Central memory CD4-positive, alpha-beta T cell (primary cell): ENCODE measurements at places on chromosomes 12 and 14.

DNA sequence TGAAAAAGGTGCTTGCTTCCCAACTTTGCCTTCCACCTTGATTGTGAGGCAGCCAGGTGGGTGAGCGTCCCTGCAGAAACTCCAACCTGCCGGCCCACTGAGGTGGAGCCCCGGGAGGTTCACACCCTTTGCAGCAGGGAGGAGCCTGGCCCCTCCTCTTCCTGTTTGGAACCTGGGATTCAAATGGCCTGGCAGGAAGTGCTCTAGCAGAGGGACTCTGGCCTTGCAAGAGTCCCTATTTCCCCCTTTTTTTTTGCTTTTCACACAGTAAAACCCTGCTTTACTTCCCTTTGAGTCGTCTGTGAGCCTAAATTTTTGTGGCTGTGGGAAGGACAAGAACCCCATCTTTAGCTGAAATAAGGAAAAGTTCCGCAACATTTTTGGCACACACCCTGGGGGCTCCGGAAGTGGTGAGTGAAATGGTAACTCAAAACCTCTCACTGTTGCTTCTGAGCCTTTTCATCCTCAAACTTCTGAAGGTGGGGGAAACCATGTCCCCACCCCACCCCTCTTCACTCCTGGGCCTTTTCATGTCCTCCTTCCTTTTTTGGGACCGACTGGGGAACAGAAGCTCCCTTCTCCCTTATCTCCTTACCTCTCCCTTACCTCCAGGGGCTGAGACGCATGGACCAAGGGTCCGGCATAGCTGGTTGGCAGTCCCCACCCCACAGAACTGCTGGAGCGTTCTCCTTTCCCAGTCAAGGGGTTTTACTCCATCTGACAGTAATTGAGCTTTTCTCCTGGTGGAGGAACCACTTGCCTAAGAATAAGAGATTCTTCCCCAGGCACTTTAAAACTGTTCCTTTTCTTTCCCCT lies 102.0 kb downstream of the KCNMB4 start:
- no peak for DNase-seq

DNA sequence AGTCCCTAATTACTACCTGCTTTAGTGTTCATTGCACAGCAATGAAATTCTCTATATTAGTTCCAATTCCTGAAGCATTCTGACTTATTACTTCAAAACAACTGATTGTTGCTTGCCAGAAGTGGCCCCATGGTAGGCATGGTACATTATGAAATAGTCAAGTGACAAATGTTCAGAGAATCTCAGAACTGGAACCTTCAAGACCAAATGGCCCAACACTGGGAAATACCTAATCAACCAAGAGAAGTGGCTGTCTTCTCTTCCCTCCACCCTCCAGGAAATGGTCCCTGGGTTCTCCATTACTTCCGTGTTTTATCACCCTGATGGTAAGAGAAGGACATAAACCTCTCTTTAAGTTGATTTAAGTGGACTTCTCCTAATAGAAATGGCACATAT lies 49.9 kb downstream of the ITPR2 start:
- no peak for DNase-seq

GRCh38 chr12:89960011-89960507 lies 251.4 kb upstream of the ATP2B1 start:
- DNase-seq = no peak

- DNase-seq = no peak
These were observed 29.4 kb downstream of the SSH1 start for GRCh38 chr12:108827941-108828340.

GRCh38 chr12:74415633-74416032 lies 122.0 kb upstream of the ATXN7L3B start:
- DNase-seq = no peak

GRCh38 chr12:124681779-124682391 lies 114.5 kb upstream of the NCOR2 start:
- no peak for DNase-seq

DNA sequence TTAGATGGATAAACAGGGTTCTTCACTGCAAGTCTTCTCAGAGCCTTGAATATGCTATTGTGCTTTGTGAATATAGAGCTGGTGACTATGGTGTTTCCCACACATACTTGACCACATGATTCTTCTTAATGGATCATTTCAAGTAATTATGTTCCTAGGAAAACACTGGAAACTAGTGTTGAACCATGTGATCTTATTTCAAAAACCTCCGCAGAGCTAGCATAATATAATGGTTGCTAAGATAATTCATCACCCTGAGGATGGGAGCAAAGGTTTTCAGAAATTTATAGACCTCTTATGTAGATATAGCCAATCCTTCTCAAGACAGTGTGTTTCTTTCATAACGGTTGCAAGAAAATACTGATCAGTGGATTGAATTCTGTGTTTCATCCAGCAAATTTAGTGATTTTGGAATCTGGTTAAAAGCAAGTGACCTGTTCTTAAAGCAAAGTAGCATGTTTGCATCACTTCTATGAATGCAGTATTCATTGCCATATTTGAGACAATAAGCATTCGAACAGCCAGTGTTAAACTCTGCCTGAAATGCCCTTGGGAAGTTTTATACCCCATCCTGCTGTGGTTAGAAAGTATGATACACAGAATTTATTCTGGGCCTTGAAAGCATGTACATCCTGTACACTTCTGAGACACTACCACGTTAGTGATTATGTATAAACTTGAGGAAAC lies 341.0 kb upstream of the E2F7 start:
- DNase-seq = no peak

- DNase-seq = peak; percentile 98
These were observed 30.7 kb downstream of the P2RX4 start for GRCh38 chr12:121240484-121241101.

GRCh38 chr12:2408262-2408661 lies 355.5 kb downstream of the CACNA1C start:
- no peak for DNase-seq

DNA sequence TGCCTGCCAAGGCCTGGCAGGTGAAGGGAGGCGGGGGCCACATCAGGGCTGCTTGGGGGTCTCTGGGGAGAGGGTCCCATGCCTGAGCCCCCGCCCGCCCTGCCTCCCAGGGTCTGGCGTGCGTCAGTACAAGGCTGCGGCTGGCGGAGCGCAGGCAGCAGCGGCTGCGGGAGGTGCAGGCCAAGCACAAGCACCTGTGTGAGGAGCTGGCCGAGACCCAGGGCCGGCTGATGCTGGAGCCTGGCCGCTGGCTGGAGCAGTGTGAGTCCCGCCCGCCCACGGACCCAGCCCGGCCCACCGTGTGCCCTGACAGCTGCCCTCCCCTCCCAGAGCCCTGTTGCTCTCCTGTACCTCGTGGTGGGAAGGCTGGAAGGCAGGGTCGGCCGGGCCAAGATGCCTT lies 40.7 kb downstream of the KIF26A start:
- DNase-seq = no peak

GRCh38 chr14:41558490-41558889 lies 48.2 kb upstream of the LRFN5 start:
- DNase-seq = no peak

DNA sequence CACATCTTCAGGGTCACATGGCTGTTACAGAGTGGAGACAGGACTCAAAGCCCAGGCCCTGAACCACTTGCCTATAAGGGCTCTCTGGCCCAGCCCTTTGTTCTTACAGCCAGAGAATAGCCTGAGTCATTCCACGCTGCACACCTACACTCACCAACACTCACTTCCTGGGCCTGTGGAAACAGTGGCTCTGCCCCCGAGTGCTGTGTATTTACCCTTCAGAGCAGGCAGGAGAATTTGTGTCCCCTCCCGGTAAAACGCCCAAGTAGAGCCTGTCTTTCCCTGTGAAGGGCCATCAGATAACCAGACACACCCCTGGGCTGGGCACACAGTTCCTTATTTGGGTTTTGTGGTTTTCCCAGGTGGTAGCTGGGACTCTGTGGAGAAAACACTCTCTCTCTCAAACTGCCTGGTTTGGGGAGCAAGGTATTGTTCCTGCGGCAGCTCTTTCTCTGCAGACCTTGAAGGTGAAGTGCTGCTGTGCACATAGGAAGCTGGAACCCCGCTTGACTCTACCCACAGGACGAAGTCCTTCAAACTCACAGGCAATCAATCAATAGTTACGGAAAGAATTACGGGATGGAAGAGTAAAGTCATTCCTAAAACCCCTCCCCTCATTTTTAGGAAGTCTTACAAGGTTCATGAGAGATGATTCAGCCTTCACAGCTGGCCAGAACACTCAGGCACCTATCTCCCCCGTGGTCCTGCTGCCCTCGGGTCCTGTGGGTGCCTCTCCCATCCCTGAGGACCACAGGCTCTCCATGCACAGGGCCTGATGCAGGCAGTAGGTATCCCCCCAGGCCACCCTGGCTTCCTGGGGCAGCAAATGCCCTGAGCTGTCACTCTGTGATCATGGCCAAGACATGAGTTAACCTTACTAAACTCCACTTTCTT lies 20.3 kb downstream of the FIGNL2 start:
- no peak for DNase-seq

GRCh38 chr14:77116172-77116817 lies 18.2 kb downstream of the CIPC start:
- DNase-seq = no peak

DNA sequence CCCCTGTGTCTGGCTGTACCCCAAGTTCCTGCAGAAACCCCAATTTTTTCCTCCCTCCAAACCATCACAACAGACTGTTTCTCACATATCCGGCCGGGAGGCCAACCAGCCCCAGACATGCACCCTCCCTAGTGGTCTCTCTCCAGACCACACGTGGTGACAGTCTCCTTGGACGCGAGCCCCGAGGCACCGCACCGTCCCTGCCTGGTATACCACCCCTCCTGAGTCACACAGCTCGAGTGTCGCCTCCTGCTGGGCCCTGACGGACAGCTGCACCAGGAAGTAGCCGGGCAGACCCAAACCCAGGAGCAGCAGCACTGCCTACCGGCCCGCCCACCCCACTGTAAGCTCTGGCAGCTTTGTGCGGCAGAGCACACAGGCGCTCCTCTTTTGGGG lies 97.4 kb downstream of the RFLNA start:
- no peak for DNase-seq

- no peak for DNase-seq
These were observed 56.8 kb downstream of the MOK start for GRCh38 chr14:102248121-102248520.

DNA sequence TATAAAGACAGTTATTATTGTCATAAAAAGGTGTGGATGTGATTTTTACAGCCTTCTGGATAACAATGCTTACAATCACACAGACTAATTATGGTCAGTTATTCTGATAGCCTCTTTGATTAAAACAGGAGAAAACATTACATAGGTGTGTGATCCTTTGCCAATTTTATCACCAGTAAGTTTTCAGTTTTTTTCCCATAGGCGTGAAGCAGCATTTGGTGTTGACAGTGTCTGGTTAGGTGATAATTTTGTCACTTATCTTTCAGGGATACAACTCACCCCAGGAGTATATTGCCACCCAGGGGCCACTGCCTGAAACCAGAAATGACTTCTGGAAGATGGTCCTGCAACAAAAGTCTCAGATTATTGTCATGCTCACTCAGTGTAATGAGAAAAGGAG lies 208.8 kb downstream of the EPS8 start:
- DNase-seq = no peak

DNA sequence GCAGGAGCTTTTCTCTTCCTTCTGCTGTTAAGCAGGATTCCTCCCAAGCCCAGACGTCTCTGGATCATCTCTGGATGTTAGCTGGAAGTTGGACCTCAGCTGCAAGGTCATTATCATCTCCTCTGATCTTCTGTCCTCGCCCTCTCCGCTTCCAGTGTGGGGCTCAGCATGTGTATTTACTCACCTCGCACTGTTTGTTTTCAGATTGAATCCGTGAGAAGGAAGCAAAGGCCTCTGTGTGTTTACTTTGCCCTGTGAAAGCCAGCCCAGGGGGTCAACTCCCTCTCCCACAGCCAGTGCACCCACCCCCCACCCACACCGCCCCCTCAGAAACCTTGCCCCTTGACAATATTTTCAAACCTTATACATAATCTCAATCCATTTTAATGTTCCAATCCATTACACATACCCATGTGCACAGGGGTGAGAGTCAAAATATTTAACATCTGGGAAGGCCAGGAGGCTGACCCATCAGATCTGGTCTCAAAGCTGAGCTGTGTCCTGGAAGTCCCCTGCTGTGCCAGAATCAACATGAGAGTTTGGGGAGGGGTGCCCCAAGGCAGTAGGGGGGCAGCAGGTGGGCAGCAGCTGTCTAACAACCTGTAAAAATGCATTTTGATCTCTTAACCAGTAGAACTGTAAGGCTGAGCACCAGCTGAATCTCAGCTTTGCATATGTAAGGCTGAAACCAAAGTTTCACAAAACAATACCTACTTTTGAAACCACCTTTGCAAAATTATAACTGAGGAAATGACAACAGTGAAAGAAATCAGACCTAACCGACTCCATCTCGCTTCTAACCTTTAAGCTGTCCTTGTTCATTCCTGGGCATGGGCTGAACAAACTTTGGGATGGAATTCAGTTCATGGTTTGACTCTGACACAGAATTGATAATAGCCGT lies 157.9 kb downstream of the ZNF664 start:
- no peak for DNase-seq

- DNase-seq = no peak
These were observed 30.3 kb downstream of the KITLG start for GRCh38 chr12:88549929-88550328.

DNA sequence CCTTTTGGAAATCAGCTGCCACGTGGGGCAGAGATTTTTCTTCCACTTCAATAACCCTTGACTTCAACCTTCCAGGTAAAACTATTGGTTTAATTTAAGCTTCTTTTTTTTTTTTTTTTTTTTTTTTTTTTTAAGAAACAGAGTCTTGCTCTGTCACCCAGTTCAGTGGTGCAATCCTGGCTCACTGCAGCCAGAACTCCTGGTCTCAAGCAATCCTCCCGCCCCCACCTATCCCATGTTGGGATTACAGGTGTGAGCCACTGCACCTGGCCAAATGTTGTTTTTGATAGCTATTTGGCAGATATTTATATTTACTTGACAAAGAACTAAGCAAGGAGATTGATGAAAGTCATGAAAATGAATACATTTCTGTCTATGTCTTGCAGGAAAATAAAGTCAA lies 65.1 kb downstream of the SINHCAF start:
- no peak for DNase-seq

DNA sequence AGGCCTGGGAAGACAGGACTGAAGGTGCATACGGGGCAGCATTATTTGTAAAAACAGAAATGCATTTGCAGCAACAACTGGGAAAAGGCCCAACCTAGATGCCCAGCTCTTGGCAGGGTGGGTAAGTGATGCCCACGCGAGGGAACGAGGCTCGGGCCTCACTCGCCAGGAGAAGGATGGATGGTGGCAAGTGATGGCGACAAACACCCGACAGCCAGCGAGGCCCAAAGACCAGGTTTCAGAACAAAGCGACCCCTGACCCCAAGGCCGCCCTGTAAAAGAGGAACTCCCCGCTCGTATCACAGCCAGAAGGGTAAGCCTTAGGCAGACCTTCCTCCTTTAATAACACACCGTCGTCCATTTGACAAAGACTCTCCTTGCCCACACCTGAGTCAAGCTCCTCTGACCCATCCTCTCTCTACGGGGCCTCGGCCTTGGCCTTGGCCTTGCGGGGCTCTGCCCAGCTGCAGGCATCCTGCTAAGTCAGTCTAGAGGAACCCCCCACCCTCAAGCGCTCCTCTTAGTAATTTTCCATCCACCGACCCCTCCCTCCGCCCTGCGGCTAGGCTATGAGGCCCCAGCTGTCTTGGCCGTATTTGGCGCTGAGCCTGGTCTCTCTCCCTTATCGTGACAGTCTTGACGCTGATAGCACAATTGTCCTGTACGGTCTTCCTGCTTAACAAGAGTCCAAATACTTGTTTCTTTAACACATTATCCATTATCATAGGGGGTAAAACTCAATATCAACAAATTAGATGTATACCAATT lies 80.2 kb downstream of the NCOR2 start:
- DNase-seq = no peak

GRCh38 chr12:119393677-119394076 lies 59.1 kb downstream of the CCDC60 start:
- DNase-seq = no peak
